Stimulated activated CD4-positive, alpha-beta T cell treated with anti-CD3 and anti-CD28 coated beads, TNF-alpha, amount 100 ng/mL, for 1 hour (primary cell): ENCODE measurements at places on chromosomes 5 and 9.

GRCh38 chr5:172506921-172507320 lies 52.6 kb upstream of the SH3PXD2B start:
- DNase-seq, result no peak

DNA sequence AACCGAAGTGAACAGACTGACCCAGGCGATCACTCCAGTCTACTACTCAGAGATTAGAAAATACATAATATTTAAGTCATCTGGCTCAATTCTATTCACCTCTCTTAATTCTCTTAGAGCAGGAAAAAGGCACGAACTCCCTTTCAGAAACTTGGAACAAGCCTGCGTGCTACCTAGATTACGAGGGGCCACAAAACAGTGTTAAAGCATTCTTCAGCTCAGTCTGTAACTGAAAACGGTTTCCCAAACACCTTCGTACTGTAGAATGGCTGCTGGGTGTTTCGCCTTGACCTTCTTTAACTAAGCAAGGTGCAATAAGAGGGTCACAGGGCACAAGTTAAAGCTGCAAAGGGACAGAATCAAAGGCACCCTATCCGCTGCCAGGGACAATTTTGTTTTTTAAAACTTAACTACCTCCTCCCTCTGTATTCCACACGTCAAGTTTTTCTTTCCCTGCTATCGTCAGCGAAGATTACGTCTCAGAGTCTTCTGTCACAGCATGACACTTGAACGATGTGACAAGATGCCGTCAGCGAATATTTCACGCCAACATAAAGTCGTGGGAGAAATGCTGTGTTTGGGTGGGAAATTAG lies 687 bp downstream of the LYSMD3 start:
- peak; percentile 1 for DNase-seq

DNA sequence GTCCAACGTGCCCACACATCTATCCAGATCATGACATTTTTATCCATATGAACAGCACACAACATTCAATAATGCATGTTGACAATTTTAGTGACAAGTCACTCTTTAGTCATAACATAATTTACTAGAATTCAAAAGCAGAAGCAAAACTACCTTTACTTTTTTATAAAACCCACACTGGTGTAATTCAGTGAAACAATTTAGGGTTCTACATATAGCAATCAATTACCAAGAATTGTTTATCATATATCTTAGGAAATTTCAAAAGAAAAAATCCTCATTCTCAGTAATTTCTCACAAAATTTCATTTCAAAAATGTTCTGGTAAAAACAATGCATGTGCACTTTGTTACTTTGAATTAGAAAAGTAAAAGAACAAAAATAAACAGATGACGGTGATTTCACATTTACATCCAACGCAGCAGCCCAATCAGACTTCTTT lies 12.6 kb downstream of the AUH start:
- DNase-seq, result no peak

- DNase-seq, result no peak
Measured at GRCh38 chr9:91348191-91348807, 13.4 kb downstream of the AUH start.

DNA sequence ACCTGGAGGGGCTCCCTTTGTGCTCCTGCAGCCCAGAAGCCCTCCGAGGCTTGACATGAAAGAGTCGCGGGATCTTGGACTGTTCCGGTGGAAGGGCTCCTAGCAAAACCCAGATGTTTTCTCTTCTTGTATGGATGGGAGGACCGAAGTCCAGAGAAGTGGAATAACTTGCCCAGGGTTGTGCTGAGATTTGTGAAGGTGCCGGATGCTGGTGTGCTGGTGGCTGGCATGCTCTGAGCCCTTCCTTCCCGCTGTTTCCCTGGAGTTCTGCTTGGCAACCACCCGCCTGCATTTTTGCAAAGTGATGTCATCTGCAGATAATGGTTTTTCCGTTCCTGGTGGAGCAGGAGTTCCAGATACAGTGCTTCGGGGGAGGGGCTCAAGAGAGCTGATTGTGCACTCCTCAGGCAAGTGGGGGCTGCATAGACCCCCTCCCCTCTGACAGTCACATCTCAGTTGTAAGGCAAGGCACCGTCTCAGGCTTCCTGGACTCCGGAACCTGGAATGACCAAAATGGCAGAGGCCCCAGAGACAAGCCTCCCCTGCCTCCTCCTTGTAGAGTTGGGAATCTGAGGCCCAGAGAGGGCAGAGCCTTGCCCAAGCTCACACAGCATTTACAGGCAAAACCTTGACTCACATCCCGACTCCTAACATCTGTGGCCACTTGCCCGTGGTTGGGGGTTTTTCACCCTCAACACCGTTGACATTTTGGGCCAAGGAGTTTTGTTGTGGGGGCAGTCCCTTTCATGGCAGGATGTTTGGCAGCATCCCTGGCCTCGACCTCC lies 157.0 kb downstream of the RGS3 start:
- DNase-seq, result no peak

- DNase-seq, result no peak
Measured at GRCh38 chr5:172403189-172403796, 51.0 kb downstream of the SH3PXD2B start.

- DNase-seq, result no peak
Measured at GRCh38 chr5:72465601-72466563, 41.3 kb downstream of the ZNF366 start.

GRCh38 chr9:87137718-87138117 lies 190.4 kb upstream of the GAS1 start:
- no peak for DNase-seq

- DNase-seq, result no peak
Measured at GRCh38 chr5:157308836-157309465, 43.0 kb downstream of the CYFIP2 start.

- no peak for DNase-seq
Measured at GRCh38 chr9:959914-960313, 16.5 kb upstream of the DMRT3 start.

DNA sequence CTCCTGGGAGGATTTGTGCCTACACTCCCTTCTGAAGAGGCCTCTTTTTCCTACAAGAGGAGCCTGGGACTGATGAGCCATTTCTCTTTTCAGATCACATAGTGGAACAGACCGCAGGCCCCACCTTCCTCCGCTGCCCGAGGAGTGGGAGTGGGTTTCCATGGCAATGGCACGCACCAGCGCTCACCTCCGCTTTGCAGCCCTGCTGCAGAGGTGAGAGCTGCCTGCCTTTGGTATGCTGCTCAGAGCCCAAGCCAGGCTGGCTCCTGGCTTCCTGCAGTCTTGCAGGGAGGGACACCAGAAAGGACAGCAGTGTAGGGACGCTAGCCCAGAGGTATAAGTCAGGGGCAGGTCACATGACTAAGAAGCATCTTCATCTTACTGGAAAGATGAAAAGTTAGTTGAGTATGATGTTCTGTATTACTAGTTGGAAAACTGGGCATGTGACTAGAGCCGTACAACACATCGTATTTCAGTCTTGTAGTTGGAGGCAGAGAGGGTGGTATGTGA lies 12.4 kb downstream of the PTTG1 start:
- DNase-seq, result no peak

DNA sequence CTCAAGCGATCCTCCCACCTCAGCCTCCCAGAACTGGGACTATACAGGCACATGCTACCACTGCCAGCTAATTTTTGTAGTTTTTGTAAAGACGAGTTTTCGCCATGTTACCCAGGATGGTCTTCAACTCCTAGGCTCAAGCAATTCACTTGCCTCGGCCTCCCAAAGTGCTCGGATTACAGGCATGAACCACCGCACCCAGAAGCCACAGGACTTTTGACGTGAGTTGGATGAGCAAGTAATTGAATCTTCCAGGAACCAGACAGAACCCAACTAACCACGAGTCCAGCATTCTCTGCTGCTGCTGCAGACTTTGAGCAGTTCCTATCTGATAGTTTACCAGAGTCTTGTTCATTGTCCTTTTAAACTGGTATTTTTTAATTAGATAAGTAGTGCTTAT lies 9.6 kb upstream of the ATP6V0E1 start:
- DNase-seq, result no peak
